ENCODE measurements at places on chromosomes 3 and 15. TPM values are rescaled to one million over a fixed set of nuclear protein-coding genes. Genes with fewer than 3 reads are reported as not detected.

Gene IL16
- 1.1 TPM for total RNA-seq

Gene ARHGEF26
- 1.3 TPM for total RNA-seq

Gene CIP2A
- 8.6 TPM for total RNA-seq

Gene POLQ
- total RNA-seq: 0.85 TPM

Gene FEZF2
- not detected for total RNA-seq

Gene CCR2
- total RNA-seq: not detected

Gene NDUFB5
- 70.7 TPM for total RNA-seq

Measured in hair follicle dermal papilla cell (primary cell).